ENCODE measurements at places on chromosomes 1 and 21. TPM values are rescaled to one million over a fixed set of nuclear protein-coding genes. Genes with fewer than 3 reads are reported as not detected.

FCGR1A gene
- 2.7 TPM for total RNA-seq

C1orf115 gene
- 37.1 TPM for total RNA-seq

SPTA1 gene
- 1.2 TPM for total RNA-seq

MIA3 gene
- total RNA-seq: 43.3 TPM

SPRR2B gene
- not detected for total RNA-seq

CYP4Z1 gene
- 0.25 TPM for total RNA-seq

TPTE gene
- total RNA-seq: not detected

PGLYRP3 gene
- not detected for total RNA-seq

CA6 gene
- not detected for total RNA-seq
